Esophagus muscularis mucosa (tissue), 4 donors: ENCODE measurements at places on chromosomes 4 and X. TPM values are rescaled to one million over a fixed set of nuclear protein-coding genes. Genes with fewer than 3 reads are reported as not detected.

GRCh38 chrX:46849933-46850332 lies 13.1 kb downstream of the RP2 start:
- H3K4me1 ChIP-seq, result no peaks in the 10 kb centered on the region
- no peaks in the 10 kb centered on the region for H3K27me3 ChIP-seq
- no peaks in the 10 kb centered on the region for H3K36me3 ChIP-seq
- DNase-seq, result no peak
- no peak overlapping the region for H3K4me3 ChIP-seq
- no peak overlapping the region for H3K27ac ChIP-seq

GRCh38 chr4:158930639-158930972 lies 161.8 kb downstream of the FNIP2 start:
- H3K27me3 ChIP-seq, result no peaks in the 10 kb centered on the region
- H3K27ac ChIP-seq, result no peak overlapping the region
- H3K36me3 ChIP-seq, result no peaks in the 10 kb centered on the region
- no peak for DNase-seq
- no peak overlapping the region for H3K4me3 ChIP-seq

The HERC5 gene
- total RNA-seq, result 4.5 TPM

The TMPRSS11F gene
- total RNA-seq, result not detected

DNA sequence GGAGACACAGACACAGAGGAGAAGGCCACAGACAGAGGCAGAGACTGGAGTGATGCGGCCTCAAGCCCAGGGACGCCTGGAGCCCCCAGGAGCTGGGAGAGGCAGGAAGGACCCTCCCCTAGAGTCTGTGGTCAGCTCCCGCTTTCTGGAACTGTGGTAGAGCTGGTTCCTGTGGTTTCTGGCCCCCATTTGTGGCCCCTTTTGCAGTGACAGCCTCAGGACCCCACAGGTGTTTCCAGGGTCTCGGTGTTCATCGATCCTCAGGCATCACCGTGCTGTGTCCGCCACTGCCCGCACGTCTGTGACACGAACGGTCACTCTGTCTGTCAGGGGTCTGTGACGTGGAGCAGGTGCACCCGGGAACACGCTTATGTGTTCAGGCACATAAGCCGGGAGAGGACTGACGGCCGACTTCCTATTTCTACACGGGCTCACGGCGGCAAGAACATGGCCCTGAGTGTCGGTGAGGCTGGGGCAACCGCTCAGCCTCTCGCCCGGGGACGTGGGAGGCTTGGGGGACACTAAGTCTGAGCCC lies 7.9 kb downstream of the GTPBP6 start:
- DNase-seq, result no peak
- no peak overlapping the region for H3K27ac ChIP-seq
- H3K36me3 ChIP-seq, result peaks cover 88% of the 10 kb centered on the region

The YIPF6 gene
- total RNA-seq, result 22.4 TPM

The THAP6 gene
- total RNA-seq, result 12.7 TPM

- DNase-seq, result no peak
- H3K4me3 ChIP-seq, result no peak overlapping the region
- no peaks in the 10 kb centered on the region for H3K36me3 ChIP-seq
- H3K4me1 ChIP-seq, result no peaks in the 10 kb centered on the region
- H3K27me3 ChIP-seq, result no peaks in the 10 kb centered on the region
- no peak overlapping the region for H3K27ac ChIP-seq
Observed at GRCh38 chrX:9867226-9867625, 81.0 kb downstream of the SHROOM2 start.

GRCh38 chr4:176380352-176381157 lies 60.8 kb downstream of the SPCS3 start:
- H3K4me1 ChIP-seq, result no peaks in the 10 kb centered on the region
- H3K27me3 ChIP-seq, result no peaks in the 10 kb centered on the region
- no peaks in the 10 kb centered on the region for H3K36me3 ChIP-seq
- H3K27ac ChIP-seq, result no peak overlapping the region
- DNase-seq, result no peak
- H3K4me3 ChIP-seq, result no peak overlapping the region

The C1QTNF7 gene
- 41.9 TPM for total RNA-seq

DNA sequence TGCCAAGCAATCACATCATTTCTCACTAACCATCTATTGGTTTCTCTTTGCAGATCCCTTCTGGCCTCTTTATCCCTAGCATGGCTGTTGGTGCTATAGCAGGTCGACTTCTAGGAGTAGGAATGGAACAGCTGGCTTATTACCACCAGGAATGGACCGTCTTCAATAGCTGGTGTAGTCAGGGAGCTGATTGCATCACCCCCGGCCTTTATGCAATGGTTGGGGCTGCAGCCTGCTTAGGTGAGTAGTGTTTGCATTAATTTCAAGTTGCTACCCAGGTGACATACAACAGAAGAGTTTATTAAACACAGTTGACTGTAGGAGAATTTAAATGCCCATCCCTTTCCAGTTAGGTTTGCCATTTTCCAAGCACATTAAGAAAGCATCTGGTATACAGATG lies 112.2 kb downstream of the AKAP4 start:
- H3K4me3 ChIP-seq, result no peak overlapping the region
- no peak for DNase-seq
- H3K36me3 ChIP-seq, result peaks cover 8% of the 10 kb centered on the region
- H3K27me3 ChIP-seq, result no peaks in the 10 kb centered on the region
- no peaks in the 10 kb centered on the region for H3K4me1 ChIP-seq
- H3K27ac ChIP-seq, result no peak overlapping the region

The PPARGC1A gene
- 19.7 TPM for total RNA-seq

DNA sequence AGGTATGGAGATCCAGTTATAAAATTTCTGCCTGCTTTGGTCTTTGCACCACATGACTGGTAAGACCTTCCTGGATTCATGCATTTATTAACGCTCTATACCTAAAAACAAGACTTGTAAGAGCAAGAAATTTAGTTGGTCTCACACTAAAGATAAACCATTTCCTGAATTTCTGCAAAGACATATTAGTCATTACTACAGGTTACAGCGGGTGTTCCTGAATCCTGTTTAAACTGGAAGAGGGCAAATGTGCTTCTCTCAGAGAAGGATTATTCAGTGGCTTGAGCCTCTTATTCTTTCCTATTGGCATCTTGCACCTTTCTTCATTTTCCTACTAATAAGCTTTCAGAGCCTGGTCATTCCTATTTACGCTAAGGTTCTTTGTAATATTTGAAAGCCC lies 397.6 kb upstream of the TENM3 start:
- DNase-seq, result no peak
- no peaks in the 10 kb centered on the region for H3K36me3 ChIP-seq
- H3K27me3 ChIP-seq, result no peaks in the 10 kb centered on the region
- H3K27ac ChIP-seq, result no peak overlapping the region
- H3K4me1 ChIP-seq, result no peaks in the 10 kb centered on the region

The SSX4 gene
- not detected for total RNA-seq

DNA sequence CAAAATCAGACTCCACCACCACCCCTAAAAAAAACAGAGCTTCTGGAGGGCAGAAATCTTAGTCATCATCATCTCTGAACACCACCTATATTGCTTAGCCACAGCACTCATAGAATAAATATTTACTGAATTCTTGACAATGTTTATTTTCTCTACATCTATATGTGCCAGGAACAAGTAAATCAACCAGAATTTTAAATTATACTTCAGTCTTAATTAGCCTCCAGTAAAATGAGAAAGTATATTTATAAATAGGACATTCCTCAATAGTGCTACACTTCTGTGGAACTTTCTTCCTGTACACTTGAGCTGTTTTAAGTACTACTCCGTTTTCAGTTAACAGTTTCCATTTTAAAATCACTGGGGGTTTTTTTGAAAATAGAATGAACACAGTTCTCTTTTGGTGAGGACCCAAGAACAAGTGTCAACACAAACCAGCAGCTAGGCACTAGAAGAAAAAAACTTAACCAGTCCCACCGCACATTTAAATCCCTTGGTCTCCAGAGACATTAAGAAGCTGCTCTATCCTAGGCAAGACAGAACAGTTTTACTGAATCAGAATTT lies 25.5 kb downstream of the SMIM14 start:
- peaks cover 46% of the 10 kb centered on the region for H3K4me1 ChIP-seq
- peak overlapping the region; percentile 37 for H3K27ac ChIP-seq
- DNase-seq, result no peak
- no peaks in the 10 kb centered on the region for H3K27me3 ChIP-seq
- peaks cover 7% of the 10 kb centered on the region for H3K36me3 ChIP-seq
- H3K4me3 ChIP-seq, result no peak overlapping the region

DNA sequence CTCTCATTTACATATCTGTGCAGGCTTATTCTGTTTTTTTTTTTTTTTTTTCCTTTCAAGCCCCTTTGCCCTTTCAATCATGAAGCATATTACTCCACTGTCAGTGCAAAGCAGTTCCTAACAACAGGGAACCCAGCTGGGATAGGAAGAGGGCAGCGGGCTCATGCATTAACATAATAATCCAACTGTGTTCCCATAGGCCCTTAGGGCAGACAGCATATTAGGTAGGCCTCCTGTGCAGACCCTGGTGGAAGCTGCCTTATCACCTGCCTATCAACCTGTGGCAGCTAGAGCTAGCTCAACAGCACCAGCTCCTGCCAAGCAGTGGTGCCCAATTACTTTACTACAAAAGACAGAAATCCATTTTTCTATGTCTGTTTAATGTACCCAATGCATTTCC lies 49.3 kb downstream of the SLC10A7 start:
- no peaks in the 10 kb centered on the region for H3K27me3 ChIP-seq
- H3K36me3 ChIP-seq, result no peaks in the 10 kb centered on the region
- H3K27ac ChIP-seq, result no peak overlapping the region
- no peak for DNase-seq

The EXOC1L gene
- not detected for total RNA-seq

GRCh38 chrX:11564546-11564945 lies 101.2 kb downstream of the ARHGAP6 start:
- no peak overlapping the region for H3K27ac ChIP-seq
- H3K4me3 ChIP-seq, result no peak overlapping the region
- DNase-seq, result no peak
- no peaks in the 10 kb centered on the region for H3K36me3 ChIP-seq
- H3K27me3 ChIP-seq, result no peaks in the 10 kb centered on the region
- no peaks in the 10 kb centered on the region for H3K4me1 ChIP-seq

The INPP4B gene
- total RNA-seq, result 18.5 TPM

GRCh38 chrX:86604607-86605006 lies 456.4 kb downstream of the DACH2 start:
- H3K36me3 ChIP-seq, result no peaks in the 10 kb centered on the region
- DNase-seq, result no peak
- no peak overlapping the region for H3K4me3 ChIP-seq
- H3K27me3 ChIP-seq, result no peaks in the 10 kb centered on the region
- no peak overlapping the region for H3K27ac ChIP-seq
- no peaks in the 10 kb centered on the region for H3K4me1 ChIP-seq

The SPANXA1 gene
- total RNA-seq, result not detected

The CLDN22 gene
- not detected for total RNA-seq

- H3K36me3 ChIP-seq, result no peaks in the 10 kb centered on the region
- peaks cover 33% of the 10 kb centered on the region for H3K4me1 ChIP-seq
- H3K27ac ChIP-seq, result no peak overlapping the region
- H3K4me3 ChIP-seq, result peak overlapping the region; percentile 55
- H3K27me3 ChIP-seq, result no peaks in the 10 kb centered on the region
Observed at GRCh38 chrX:153830640-153831428, 490 bp upstream of the PDZD4 start.

The TMEM255A gene
- total RNA-seq, result 1.2 TPM

DNA sequence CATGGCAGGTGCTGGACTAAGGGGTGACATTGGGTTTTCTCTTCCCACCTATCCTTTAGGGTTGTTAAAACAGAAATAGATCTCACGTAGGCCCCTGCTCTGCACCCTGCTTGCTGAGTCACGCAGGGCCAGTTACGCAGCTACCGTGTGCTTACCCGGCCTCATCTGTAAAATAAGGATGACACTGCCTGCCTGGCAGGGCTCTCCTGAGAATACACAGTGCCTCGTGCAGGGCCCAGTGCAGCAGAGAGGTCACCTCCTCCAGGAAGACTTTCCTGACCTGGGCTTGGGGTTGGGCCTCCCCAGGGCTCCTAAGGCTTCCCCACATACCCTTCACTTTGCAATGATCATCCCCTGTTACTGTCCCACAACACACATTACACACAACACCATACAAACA lies 33.6 kb upstream of the JAKMIP1 start:
- DNase-seq, result no peak
- H3K36me3 ChIP-seq, result no peaks in the 10 kb centered on the region
- H3K4me1 ChIP-seq, result no peaks in the 10 kb centered on the region
- no peak overlapping the region for H3K4me3 ChIP-seq
- H3K27ac ChIP-seq, result no peak overlapping the region

GRCh38 chr4:127250577-127250976 lies 382.2 kb upstream of the INTU start:
- no peak for DNase-seq
- no peak overlapping the region for H3K4me3 ChIP-seq
- no peaks in the 10 kb centered on the region for H3K27me3 ChIP-seq
- H3K4me1 ChIP-seq, result no peaks in the 10 kb centered on the region
- H3K36me3 ChIP-seq, result no peaks in the 10 kb centered on the region

The NXF2B gene
- not detected for total RNA-seq

DNA sequence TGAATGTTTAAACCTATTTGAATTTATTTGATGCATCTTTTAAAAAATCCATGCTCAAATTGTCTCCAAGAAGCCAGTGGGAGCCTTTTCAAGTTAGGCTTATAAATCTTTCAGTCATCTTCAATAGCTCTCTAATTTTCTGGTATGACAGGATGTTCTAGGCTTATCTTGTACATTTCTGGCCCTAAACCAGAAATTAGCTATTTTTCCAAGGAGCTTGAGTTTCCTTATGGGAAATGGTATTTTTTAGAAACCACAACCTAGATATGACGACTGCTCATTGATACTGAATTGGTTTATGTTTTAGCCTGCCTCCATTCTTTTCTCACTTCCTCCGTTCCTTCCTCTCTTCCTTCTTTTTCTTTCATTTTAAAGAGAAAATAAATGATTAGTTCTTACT lies 172.3 kb downstream of the SPRY1 start:
- DNase-seq, result no peak
- no peaks in the 10 kb centered on the region for H3K36me3 ChIP-seq
- no peak overlapping the region for H3K4me3 ChIP-seq
- H3K27ac ChIP-seq, result no peak overlapping the region
- peaks cover 8% of the 10 kb centered on the region for H3K4me1 ChIP-seq

GRCh38 chr4:25290490-25291067 lies 22.0 kb upstream of the ZCCHC4 start:
- no peak overlapping the region for H3K27ac ChIP-seq
- no peaks in the 10 kb centered on the region for H3K27me3 ChIP-seq
- no peaks in the 10 kb centered on the region for H3K36me3 ChIP-seq
- no peak overlapping the region for H3K4me3 ChIP-seq
- DNase-seq, result no peak
- no peaks in the 10 kb centered on the region for H3K4me1 ChIP-seq

DNA sequence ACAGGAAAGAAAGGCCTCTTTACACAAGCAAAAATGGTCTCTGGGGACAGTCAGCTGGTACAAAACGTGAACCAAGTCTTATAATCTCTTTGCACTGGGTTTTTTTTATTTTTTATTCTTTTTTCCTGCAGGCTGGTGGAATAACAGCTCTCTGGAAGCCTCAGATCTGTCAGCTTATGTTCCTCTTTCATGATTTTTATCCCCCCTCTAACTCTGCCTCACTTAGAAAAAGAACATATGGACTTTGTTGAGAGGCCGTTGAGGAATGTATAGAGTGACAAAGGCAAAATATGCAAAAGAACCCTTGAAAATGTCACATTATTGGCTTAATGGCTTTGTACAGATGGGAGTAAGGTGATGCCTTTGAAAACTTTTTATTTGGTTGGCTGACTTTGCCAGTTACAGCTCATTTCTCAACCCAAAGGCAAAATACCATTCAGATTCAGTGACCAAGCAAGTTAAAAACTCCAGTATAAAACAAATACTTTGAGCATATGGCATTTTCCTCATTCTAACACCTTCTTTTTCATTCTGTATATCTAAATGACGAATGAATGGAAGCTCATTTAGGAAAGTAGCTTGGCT lies 111.1 kb downstream of the RNF150 start:
- H3K27ac ChIP-seq, result peak overlapping the region; percentile 68
- H3K27me3 ChIP-seq, result no peaks in the 10 kb centered on the region
- DNase-seq, result no peak
- peaks cover 71% of the 10 kb centered on the region for H3K4me1 ChIP-seq

The ARAP2 gene
- total RNA-seq, result 7.5 TPM
